ENCODE measurements at places on chromosomes 7 and 10.

- DNase-seq: no peak
Measured at GRCh38 chr7:44073664-44074348, 8.4 kb upstream of the PGAM2 start.

- no peak for DNase-seq
Measured at GRCh38 chr10:53597835-53598251, 825.3 kb upstream of the MBL2 start.

DNA sequence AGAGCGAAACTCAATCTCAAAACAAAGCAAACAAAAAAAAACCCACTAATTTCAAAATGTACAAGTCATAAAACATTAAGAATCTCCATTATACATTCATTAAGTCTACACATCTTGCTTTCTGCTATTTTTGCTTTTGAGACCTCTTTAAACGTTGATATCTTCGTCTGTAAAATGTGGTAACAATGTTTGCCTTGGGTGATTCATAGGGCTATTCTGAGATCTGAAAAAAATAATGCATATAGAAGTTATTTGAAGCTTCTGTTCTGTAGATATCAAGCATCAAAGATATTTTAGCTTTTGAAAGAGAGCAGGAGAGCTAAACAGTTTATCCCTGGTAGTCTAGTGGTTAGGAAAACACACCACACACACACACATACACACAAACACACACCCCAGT is 158.1 kb upstream of the PLXDC2 start:
- no peak for DNase-seq

- DNase-seq: no peak
Measured at GRCh38 chr7:127978421-127978820, 52.8 kb downstream of the LRRC4 start.

DNA sequence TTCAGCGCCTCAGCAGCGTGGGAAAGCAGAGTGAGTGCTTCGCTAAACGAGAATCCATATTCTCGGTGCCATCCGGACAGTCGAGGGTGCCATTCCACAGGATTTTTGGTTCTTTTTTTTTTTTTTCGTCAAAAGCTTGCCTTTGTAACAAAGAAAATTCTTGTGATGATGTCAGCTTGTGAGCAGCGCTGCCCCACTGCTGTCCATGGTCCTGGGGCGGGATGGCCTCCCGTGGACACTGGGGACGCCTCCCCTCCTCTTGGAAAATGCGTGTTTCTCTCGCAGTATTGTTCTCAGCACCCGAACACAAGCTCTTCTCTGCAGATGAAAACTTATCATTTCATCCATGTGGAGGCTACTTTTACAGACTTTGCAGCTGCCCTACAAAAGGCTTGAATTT is 477.4 kb downstream of the TCERG1L start:
- no peak for DNase-seq

- DNase-seq: no peak
Measured at GRCh38 chr7:41378156-41378555, 324.7 kb downstream of the INHBA start.

- no peak for DNase-seq
Measured at GRCh38 chr7:85974176-85974575, 669.5 kb upstream of the GRM3 start.

DNA sequence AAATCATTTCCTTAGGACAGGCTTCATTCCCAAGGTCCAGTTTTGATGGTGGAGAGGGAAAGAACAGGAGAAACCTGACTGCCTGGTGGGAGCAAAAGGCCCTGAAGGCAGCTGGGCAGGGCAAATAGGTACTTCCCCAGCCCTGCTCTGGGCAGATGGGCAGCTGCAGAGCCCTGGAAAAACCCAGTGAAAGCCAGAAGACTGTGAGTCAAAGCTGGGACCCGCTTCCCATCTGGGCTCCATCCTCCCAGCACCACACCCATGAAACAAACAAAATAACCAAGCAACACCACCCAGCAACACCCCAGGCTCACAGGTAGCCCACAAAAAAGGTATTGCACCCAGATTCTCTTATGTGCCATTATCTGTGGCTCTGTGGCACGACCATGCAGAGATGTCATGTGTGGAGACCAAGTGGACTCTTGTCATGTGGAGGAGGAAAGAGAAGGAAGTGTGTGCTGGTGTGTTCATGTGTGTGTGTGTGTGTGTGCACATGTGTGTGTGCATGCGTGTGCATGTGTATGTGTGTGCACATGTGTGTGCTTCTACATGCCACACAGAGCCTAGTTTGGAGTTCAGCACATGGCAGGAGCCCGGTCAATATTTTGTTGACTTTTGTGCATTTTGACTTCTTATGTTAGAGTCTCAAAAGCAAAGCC is 9.8 kb downstream of the CLRN3 start:
- no peak for DNase-seq

- no peak for DNase-seq
Measured at GRCh38 chr7:18511351-18512140, 16.0 kb downstream of the HDAC9 start.

- no peak for DNase-seq
Measured at GRCh38 chr7:150923196-150923595, 54.9 kb downstream of the KCNH2 start.

DNA sequence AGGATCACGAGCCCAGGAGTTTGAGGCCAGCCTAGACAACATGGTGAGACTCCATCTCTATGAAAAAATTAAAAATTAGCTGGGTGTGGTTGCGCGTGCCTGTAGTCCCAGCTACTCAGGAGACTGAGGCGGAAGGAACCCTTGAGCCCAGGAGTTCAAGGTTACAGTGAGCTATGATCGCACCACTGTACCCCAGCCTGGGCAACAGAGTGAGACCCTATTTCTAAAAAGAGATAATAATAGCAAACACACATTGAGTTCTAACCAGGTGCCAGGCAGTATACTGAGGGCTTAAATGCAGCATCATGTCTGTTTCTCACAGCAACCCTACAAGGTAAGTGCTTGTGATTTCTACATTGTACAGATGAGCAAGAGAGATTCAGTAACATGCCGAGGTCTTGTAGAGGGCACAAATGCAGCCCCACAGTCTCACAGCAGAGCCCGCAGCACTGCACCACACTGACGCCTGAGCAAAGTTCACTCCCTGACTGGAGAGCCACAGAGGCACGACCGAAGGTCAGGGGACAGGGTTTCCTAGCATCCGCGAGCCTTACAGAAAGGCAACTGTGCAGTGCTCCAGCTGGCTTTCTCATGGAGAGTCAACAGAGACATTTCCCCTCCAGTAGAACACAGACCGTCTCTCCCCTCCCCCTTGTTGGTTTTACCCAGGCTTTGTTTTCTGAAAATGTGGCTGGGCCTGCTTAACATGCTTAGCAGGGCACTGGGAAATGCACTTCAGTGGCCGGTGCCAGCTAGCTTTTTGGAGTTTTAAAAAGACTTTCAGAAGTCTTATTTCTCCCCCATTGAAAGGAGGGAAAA is 36.5 kb downstream of the PDSS1 start:
- no peak for DNase-seq

- no peak for DNase-seq
Measured at GRCh38 chr7:82697897-82698296, 254.3 kb upstream of the CACNA2D1 start.

DNA sequence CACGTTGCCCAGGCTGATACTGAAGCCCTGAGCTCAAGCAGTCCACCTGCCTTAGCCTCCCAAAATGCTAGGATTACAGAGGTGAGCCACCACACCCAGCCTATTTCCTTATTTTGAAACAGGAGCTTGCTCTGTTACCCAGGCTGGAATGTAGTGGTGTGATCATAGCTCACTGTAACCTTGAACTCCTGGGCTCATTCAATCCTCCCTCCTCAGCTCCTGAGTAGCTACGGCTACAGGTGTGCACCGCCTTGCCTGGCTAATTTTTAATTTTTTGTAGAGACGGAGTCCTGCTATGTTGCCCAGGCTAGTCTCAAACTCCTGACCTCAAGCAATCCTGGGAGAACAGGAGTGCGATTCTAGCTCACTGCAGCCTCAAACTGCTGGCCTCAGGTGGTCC is 11.7 kb downstream of the MRLN start:
- no peak for DNase-seq

DNA sequence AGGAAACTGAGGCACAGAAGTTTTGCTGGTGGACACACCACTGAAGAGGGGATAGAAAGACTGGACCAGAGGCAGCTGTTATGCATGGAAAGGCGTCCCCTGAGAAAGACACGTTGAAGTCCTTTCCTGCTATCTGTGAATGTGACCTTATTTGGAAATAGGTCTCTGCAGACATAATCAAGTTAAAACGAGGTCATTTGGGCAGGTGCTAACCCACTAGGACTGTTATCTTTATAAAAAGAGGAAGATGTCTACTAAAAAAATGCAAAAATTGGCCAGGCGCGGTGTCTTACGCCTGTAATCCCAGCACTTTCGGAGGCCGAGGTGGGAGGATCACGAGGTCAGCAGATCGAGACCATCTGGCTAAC is 31.6 kb downstream of the ELMO1 start:
- no peak for DNase-seq

- DNase-seq: no peak
Measured at GRCh38 chr7:133437544-133437943, 184.7 kb downstream of the EXOC4 start.

- no peak for DNase-seq
Measured at GRCh38 chr10:109277456-109277855, 645.9 kb downstream of the XPNPEP1 start.

DNA sequence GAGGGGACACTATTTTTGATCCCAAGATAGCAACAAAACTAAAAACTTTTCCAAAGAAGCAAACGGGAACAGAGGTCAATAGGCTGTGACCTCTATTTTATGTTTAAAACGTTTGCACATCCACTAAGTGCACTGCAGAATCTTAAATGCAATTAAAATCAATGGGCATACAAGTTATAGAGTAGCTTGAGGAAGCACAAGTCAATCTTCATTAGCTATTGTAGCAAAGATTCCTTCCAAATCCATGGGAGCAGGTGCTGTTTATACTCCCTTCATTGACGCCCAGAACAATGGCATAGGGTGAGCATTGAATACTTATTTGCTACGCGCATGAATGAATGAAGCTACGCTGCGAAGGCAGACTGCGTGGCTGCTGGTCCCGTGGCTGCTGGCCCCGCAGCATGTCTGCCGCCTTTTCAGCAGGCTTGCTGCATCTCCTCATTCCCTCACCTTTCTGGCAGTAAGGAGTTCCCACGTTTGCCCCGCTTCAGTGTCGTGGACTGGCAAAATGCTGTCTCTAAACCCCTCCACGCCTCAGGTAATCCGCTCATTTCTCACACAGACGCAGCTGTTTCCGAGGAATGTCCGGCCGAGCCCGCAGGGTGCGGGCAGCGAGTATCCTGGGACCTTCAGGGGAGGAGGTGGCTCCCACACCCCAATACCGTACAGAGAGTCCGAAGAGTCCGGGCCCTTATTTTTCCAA is 754 bp upstream of the PHYHIPL start:
- DNase-seq: no peak

DNA sequence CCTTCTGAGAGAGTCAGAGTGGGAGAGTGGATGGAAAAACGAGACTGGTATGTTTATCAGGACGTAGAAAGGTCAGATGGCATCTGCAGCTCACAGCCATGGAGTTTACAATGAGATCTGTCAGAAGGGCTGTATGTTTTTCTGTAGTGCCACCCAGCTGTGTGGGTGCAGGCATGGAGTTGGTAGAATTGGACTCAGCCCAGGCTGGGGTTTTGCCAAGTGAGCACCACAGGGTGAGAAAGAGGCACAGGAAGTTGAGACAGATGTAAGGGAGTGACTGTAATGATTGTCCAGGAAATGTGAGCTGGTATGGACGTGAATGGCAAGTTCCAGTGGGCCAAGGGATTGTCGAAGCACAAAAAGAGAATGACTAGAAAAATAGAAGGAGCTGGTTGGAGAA is 9.1 kb upstream of the ZYX start:
- DNase-seq: no peak

DNA sequence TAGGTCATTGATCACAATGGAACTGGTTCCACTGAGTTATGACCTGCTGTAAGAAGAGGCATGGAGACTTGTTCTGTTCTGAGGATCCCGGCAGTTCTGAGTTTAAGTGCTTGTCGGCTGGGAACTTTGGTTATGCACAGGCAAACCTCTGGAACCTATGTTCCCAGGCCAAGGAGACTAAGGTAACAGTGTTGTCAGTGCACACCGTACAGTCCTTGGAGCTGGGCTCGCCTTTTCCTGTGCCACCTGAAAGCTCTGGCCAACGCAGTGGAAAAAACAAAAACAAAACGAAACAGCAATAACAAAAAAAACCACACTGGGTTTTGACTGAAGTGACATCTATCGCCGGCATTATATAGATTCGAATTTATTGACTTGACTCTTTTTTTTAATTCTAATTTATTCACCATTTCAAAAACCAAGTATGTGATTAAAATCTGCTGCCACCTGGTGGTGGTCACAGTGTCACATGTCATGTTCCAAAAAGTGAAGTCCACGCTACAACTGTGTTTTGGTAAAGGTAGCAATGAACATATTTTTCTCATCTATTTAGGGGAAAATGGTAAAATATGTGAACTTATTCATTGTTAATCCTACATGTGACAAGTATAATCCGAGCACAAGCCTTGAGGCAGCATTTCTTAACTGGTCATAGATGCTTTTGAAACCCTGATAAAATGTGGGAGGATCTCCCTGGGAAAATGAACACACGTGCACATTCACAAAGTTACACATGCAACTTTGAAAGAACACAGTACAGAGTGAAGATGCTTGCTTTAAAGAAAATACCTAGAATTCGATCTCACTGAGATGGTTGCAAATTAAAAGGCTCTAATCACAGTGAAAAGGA is 113.8 kb upstream of the PPP2R2D start:
- DNase-seq: no peak

DNA sequence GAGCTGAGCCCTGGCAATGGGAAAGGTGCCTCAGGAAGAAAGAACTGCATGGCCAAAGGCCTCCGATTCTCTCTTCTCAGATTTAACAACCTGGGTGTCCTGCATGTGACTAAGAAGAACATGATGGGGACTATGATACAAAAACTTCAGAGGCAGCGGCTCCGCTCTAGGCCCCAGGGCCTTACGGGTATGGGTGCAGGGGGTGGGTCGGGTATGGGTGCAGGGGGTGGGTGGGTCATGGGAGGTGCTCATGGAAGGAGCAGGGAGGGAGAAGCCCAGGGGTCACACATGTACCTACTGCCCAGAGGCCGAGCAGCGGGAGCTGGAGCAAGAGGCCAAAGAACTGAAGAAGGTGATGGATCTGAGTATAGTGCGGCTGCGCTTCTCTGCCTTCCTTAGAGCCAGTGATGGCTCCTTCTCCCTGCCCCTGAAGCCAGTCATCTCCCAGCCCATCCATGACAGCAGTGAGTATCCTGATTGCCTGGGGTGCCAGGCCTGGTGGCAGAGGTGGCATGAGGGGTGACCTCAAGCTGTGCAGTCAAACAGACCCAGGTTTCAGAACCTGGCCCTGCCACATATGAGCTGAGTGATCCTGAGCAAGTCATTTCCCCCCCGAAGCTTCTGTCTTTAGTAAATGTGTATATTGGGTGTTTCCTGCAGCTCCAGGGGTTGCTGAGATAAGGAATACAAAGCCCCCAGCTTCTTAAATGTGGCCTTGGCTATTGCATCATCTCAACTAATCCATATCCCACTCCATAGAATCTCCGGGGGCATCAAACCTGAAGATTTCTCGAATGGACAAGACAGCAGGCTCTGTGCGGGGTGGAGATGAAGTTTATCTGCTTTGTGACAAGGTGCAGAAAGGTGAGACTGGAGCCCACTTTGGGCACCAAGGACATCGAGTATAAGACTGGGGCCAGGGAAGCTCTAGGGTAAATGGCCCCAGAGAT is 2.0 kb downstream of the NFKB2 start:
- no peak for DNase-seq

- DNase-seq: no peak
Measured at GRCh38 chr10:1116696-1117280, 60.6 kb downstream of the WDR37 start.

Data from kidney epithelial cell (primary cell).